ENCODE measurements at places on chromosomes 2 and 18.
A peak's percentile ranks its signal among the peaks of the same experiment; 100 is the strongest.

DNA sequence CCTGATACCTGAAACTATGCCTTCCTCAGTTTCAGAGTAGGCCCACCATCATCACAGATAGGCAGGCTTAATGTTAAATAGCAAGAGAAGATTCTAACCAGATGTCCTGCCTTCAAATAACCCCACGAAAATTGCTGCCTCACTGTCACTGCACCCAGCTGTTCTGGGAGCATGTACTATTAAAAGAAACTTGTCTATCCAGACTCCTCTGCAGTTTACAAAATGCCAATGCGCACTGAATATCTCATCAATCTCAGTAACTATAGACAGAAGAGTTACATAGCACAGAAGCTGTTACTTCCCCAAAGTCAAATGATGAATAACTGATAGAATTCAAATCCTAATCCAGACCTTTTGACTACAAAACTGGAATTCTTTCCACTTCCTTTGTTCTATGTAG is 43.9 kb downstream of the WDR75 start:
- H3K27me3 ChIP-seq: no peaks in the 10 kb centered on the region
- no peaks in the 10 kb centered on the region for H3K4me1 ChIP-seq
- no peak overlapping the region for H3K27ac ChIP-seq

GRCh38 chr2:73297586-73297985 is 4.2 kb upstream of the EGR4 start:
- peaks cover 3% of the 10 kb centered on the region for H3K4me1 ChIP-seq
- no peak overlapping the region for H3K4me3 ChIP-seq
- no peak for DNase-seq
- no peak overlapping the region for H3K27ac ChIP-seq
- H3K27me3 ChIP-seq: peaks cover 62% of the 10 kb centered on the region

DNA sequence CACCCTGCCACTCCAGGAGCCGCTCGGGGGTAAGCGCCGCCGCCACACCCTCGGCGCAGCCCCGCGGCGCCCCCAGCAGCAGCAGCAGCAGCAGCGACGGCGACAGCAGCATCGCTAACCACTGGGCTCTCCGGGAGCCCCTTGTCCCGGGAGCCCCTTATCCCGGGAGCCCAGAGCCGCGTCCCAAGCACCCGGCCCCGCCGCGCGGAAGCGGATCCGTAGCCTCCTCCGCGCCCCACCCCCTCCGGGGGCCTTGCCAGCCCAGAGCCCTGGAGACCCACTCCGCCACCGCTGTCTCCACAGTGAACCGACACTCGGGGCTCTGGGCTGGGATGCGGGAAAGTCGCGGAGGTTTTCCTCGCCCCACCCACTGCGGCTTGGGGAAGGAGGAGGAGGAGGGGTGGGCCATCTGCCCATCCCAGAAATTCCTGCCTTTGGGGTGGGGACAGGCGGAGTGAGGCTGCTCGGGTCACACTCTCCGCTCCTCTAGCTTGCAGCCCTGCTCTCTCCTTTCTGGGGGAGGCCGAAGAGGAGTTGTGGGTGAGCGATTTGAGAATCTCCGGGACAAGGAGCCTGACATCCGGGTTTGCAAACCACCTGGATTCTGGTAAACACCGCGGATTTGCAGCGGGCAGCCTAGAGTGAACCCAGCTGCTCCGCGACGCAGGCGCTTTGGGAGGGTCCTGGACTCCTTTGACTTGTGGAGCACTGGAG is at the start of gene PLA2R1:
Gene PLA2R1 (minus strand): TSS at position 324 of the 714 bp plus-strand sequence. CDS start 212 bp downstream, at position 112.
- no peak within 1 kb of the TSS for H3K27ac ChIP-seq
- peak; percentile 34 for DNase-seq
- no peaks in the 10 kb centered on the region for H3K4me1 ChIP-seq
- H3K27me3 ChIP-seq: peaks cover 46% of the 10 kb centered on the region

DNA sequence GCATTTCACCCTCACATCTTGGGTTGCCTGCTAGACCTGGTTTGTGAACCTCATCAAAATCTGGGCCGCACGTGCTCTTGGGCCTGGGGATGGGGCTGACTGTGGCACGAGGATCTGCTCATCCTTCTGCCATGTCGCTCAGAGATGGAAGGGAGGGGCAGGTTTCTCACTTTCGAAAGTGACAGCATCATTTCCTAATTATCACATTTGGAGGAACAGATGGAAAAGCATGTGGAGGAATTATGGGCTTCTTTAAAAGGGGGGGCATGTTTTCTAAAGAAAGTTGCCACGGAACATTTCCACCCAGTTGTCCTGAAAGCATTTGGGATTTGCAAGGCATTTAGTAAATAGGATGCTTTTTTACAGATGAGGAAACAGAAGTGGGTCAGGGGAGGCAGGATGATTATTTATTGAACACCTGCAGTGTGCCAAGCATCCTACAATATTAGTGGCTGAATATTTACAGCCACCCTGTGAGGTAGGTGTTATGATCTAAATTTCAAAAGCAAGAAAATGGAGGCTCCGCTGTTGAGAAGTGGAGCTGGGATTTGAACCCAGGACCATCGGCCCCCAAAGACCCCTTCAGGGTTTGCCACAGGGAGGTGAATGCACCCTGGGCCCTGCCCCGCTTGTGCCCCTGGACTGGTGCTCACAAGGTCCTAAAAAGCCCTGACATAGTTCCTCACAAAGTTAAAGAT is 104.2 kb upstream of the MYCN start:
- H3K4me1 ChIP-seq: no peaks in the 10 kb centered on the region
- H3K4me3 ChIP-seq: no peak overlapping the region
- no peak for DNase-seq
- peaks cover 1% of the 10 kb centered on the region for H3K27me3 ChIP-seq
- no peaks in the 10 kb centered on the region for H3K36me3 ChIP-seq
- no peak overlapping the region for H3K27ac ChIP-seq

DNA sequence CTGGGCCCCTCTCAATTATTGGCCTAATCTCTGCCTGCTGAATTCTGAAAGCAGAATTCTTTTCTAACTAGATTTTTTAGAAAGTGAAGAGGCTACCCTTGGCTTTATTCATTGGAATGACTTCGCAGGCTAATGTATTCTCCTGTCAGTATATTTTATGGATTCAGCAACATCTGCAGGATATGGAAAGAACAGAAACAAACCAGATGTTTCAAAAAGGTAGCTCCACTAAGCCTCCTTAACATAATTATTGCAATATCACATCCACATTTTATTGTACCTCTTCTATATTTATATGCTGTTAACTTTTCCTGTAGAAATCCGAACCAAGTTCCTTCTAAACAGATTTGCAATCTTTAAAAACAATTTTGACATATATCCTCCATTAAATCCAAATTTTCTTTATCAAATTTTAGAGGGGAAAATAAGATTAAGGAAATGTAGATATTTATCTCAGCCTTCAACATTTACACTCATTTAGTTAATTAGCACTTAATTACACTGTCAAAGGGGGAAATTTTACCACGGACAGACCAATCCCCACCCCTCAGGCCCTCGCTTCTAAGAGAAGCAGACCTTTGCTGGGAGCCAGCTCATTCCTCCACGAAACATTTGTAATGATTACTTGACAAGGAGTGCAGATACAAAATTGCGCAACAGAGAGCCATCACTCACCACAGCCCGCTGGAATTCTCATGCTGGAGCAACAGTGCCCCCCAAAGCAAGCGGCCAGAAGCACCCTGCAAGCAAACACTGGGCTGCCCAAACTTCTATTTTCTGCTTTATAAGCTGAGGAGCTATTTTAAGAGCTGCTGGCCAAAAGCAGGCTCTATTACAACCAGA is 253.4 kb downstream of the ETAA1 start:
- peak; percentile 31 for DNase-seq
- no peak overlapping the region for H3K4me3 ChIP-seq
- peaks cover 2% of the 10 kb centered on the region for H3K27me3 ChIP-seq
- H3K27ac ChIP-seq: no peak overlapping the region
- H3K4me1 ChIP-seq: no peaks in the 10 kb centered on the region
- H3K36me3 ChIP-seq: no peaks in the 10 kb centered on the region

GRCh38 chr2:95296880-95297487 is at the start of gene KCNIP3:
TSS of gene KCNIP3 (plus strand) at chr2:95297347. CDS start at chr2:95297439, 92 bp downstream.
- no peaks in the 10 kb centered on the region for H3K36me3 ChIP-seq
- H3K27ac ChIP-seq: no peak within 1 kb of the TSS
- H3K4me1 ChIP-seq: peaks cover 1% of the 10 kb centered on the region
- no peaks in the 10 kb centered on the region for H3K27me3 ChIP-seq
- DNase-seq: no peak

GRCh38 chr18:7877609-7878008 is 310.5 kb downstream of the PTPRM start:
- peaks cover 6% of the 10 kb centered on the region for H3K27me3 ChIP-seq
- peaks cover 2% of the 10 kb centered on the region for H3K4me1 ChIP-seq
- no peak overlapping the region for H3K4me3 ChIP-seq

- no peak overlapping the region for H3K27ac ChIP-seq
- H3K27me3 ChIP-seq: no peaks in the 10 kb centered on the region
- no peaks in the 10 kb centered on the region for H3K36me3 ChIP-seq
- H3K4me3 ChIP-seq: no peak overlapping the region
- DNase-seq: peak; percentile 63
- peaks cover 14% of the 10 kb centered on the region for H3K4me1 ChIP-seq
Observed at GRCh38 chr2:189412330-189412953, 28.8 kb upstream of the WDR75 start.

DNA sequence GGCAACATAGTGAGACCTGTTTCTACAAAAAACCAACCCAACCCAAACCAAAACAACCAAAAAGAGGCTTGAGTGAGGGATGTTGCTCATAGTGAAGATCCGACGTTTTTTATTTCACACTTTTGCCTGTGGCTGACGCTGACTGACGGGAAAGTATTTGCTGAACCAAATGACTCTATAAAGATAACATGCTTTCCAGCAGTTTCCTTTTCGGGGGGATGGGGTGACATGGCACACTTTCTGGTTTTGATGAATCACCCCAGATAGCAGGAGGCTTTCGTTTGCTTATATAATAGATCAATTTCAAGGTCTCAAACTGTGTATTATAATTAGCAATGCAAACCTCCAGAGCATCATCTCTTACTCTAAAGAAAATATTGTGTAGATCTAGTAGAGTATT is 150.8 kb downstream of the AQP4 start:
- peaks cover 5% of the 10 kb centered on the region for H3K27me3 ChIP-seq
- no peak overlapping the region for H3K27ac ChIP-seq
- H3K4me3 ChIP-seq: no peak overlapping the region
- H3K36me3 ChIP-seq: no peaks in the 10 kb centered on the region
- peaks cover 3% of the 10 kb centered on the region for H3K4me1 ChIP-seq
- DNase-seq: peak; percentile 25

- no peak overlapping the region for H3K4me3 ChIP-seq
- peaks cover 5% of the 10 kb centered on the region for H3K4me1 ChIP-seq
- no peak for DNase-seq
- H3K27me3 ChIP-seq: no peaks in the 10 kb centered on the region
- peak overlapping the region; percentile 34 for H3K27ac ChIP-seq
- H3K36me3 ChIP-seq: peaks cover 35% of the 10 kb centered on the region
Observed at GRCh38 chr2:3405876-3406275, 26.4 kb downstream of the TRAPPC12 start.

GRCh38 chr2:211673133-211673905 is 865.3 kb downstream of the ERBB4 start:
- H3K27ac ChIP-seq: no peak overlapping the region
- H3K4me1 ChIP-seq: no peaks in the 10 kb centered on the region
- no peaks in the 10 kb centered on the region for H3K36me3 ChIP-seq
- DNase-seq: no peak
- no peak overlapping the region for H3K4me3 ChIP-seq

- H3K36me3 ChIP-seq: no peaks in the 10 kb centered on the region
- no peak for DNase-seq
- H3K4me3 ChIP-seq: no peak overlapping the region
- H3K27me3 ChIP-seq: no peaks in the 10 kb centered on the region
Observed at GRCh38 chr2:193518041-193518817, 1323.5 kb upstream of the TMEFF2 start.

- no peak overlapping the region for H3K27ac ChIP-seq
- peaks cover 2% of the 10 kb centered on the region for H3K36me3 ChIP-seq
- H3K27me3 ChIP-seq: no peaks in the 10 kb centered on the region
- DNase-seq: peak; percentile 76
Observed at GRCh38 chr2:95023222-95023597, 2.3 kb upstream of the MAL start.

DNA sequence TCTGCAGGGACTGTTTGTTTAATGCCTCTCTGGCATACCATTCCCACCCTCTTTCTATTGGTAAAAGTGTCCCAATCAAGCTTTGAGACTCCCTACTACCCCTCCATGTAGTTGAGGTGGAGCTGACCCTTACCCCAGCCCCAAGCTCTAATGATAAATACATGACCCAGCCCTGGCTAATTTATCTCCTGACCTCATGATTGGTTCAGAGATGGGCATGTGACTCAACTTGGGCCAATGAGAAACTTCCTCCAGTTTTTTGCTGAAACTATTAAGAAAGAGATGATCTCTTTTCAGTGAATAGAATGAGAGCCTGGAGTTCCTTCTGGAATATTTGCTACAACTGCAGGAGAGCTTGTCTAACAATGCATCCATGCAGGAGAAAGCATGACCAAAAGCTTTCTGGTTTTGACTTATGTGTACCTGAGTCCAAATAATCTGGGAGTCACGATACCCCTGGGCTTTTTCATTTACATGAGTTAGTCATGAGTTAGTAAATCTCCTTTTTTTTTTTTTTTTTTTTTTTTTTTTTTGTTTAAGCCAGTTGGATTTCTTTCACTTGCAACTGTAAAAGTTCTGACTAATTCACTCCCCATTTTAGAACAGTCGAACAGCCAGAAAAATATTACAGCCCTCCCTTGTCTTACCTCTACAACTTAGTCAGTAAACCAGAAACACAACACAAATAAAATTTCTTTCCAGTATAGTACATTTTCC is 66.5 kb upstream of the TLK1 start:
- peaks cover 3% of the 10 kb centered on the region for H3K36me3 ChIP-seq
- no peak overlapping the region for H3K4me3 ChIP-seq
- no peak overlapping the region for H3K27ac ChIP-seq
- no peak for DNase-seq
- peaks cover 7% of the 10 kb centered on the region for H3K4me1 ChIP-seq
- H3K27me3 ChIP-seq: no peaks in the 10 kb centered on the region

DNA sequence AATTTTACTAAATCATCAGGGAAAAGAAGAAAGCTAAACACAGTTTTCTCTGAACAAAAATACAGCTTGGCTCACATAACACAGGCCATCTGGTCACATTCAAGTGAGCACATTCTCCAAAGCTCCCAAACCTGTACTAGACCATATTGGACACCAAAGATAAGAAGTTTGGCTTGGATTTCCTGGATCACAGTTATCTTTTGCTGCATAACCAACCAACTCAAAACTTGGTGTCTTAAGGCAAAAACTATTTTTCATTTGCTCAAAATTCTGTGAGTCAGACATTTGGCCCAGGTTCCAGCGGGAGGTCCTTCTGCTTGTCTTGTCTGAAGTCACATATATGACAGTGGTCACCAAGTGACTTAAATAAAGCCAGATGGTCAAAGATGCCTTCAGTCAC is 83.2 kb downstream of the GYPC start:
- H3K4me1 ChIP-seq: no peaks in the 10 kb centered on the region
- H3K27me3 ChIP-seq: no peaks in the 10 kb centered on the region
- DNase-seq: no peak
- no peak overlapping the region for H3K27ac ChIP-seq

GRCh38 chr2:98029718-98030222 is 34.0 kb upstream of the TMEM131 start:
- H3K4me3 ChIP-seq: no peak overlapping the region
- peaks cover 8% of the 10 kb centered on the region for H3K27me3 ChIP-seq
- no peak for DNase-seq
- H3K4me1 ChIP-seq: peaks cover 17% of the 10 kb centered on the region
- no peak overlapping the region for H3K27ac ChIP-seq

Measured in activated CD4-positive, alpha-beta T cell treated with anti-CD3 and anti-CD28 coated beads for 36 hours (primary cell).